ENCODE measurements at places on chromosomes 7 and 10.

DNA sequence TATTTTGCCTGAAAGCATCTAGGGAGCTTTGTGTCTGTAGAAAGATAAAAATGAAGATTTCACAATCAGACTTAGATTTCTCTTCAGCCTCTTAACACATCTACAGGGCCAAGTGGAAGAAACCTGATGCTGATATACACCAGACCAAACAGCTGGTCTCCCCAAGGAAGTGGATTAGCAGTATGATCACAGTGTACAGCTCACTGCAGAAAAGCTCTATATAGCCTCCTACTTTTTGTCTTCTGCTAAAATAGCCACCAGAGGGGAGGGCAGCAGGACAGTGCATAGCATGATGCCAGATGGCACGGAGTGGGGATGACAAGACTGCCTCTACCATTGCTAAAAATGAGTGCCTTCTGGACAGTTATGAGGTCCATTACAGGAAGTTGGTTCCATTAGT is 16.0 kb downstream of the FAM13C start:
- DNase-seq: no peak

DNA sequence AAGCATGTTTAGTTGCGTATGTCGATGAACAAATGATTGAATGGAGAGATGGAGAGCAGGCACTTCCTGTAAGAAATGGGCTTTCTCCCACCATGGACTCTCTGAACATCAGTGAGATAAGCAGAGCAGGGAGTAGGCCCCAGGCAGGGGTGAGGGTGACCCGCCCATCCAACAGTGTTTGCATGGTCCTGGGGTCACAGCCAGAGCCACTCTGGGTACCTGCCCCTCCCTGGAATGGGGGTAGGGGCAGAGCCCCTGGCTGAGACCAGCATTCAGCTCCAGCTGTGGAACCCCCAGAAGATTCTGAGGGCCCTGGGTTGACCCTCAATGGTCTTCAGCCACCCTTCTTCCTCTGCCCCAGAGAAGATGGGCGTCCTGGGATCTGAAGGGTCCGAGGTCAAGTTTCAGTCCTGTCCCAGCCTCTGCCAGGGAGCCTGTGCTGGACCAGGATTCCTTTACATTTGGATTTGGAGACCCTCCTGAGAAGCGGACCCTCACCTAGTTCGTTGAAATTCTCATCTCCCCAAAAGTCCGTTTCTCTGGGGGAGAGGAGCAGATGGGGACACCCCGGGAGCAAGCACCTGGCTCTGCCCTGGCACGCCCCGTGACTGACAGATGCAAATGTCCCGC is 2.4 kb upstream of the FGF8 start:
- DNase-seq: no peak

GRCh38 chr7:24572393-24572996 is 757 bp upstream of the PALS2 start:
- no peak for DNase-seq

DNA sequence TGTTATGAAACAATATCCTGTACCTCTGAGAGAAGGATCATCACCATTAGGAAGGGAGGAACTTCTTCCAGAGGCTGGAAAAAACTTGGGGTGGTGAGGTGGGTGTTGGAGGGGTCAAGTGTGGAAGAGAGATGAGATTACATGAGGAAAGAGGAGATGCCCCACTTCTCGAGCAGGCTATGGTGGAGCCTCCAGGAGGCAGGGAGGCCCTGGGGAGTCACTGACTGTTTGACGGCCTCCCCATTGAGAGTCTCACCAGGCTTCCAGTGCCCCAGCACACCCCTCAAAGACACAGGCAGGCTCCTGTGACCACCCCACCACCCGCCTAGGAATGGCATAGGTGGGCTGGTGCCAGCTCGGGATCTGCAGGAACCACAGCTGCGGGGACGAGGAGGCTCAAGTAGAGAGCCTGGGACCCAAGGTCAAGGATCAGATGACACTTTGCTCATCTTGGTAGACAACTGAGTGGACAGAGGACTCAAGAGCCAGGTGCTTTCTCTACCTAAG is 185.3 kb upstream of the GDF10 start:
- no peak for DNase-seq

All from skeletal muscle cell (primary cell).